ENCODE measurements at places on chromosomes 13 and 19.
A peak's percentile ranks its signal among the peaks of the same experiment; 100 is the strongest.

GRCh38 chr13:50125554-50126262, 110.5 kb downstream of the KCNRG start:
- DNase-seq: peak; percentile 56

DNA sequence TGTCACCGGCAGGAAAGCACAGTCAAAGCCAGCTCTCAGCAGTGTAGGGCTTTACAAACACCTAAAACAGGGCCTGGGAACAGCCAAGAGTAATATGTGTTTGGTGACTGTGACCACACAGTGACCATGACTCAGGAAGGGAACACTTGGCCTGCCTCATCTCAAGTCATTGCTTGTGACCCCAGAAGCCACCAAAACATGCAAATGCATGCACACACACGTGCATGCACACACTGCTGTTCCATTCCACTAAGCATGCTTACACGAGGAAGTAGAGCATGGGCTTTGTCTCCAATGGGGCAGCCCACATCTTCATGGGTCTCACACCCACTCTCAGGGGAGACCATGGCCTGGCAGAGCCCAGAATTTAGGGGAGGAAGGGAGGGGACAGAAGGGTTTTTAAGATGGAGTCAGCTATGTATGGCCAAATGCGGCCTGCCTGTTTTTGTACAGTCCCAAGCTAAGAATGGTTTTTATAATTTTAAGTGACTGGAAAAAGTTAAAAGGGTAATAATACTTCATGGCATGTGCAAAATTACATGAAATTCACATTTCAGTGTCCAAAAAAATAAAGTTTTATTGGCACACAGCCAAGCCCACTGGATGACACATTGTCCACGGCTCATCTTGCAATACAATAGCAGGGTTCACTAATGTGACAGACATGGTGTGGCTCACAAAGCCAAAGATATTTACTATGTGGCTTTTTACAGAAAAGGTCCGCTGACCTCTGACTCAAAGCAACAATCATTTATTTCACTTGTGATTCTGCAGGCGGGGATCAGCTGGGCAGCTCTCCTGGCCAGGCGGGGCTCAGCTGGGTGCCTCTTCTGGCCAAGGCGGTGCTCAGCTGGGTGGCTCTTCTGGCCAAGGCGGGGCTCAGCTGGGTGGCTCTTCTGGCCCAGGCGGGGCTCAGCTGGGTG, 17.3 kb downstream of the ZFR2 start:
- DNase-seq: no peak

DNA sequence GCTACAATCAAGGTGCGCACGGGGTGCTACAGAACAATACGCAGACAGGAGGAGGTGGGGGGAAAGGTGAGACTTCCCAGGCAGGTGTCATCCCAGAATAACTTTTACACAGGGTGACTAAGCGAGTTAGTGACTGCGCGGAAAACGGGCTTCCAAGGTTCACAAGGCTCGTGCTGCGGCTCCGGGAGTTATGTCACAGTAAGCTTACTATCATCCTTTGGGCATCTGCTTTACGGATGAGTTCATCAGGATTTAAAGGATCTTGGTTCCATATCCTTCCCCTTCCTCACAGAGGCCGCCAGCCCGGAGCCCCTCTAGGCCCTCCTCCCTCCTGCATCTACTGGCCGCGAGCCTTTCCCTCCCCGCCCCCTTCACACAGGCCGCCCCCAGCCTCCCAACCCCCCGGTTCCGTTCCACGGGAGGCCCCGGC, 474 bp upstream of the IFT88 start:
- DNase-seq: peak; percentile 2

DNA sequence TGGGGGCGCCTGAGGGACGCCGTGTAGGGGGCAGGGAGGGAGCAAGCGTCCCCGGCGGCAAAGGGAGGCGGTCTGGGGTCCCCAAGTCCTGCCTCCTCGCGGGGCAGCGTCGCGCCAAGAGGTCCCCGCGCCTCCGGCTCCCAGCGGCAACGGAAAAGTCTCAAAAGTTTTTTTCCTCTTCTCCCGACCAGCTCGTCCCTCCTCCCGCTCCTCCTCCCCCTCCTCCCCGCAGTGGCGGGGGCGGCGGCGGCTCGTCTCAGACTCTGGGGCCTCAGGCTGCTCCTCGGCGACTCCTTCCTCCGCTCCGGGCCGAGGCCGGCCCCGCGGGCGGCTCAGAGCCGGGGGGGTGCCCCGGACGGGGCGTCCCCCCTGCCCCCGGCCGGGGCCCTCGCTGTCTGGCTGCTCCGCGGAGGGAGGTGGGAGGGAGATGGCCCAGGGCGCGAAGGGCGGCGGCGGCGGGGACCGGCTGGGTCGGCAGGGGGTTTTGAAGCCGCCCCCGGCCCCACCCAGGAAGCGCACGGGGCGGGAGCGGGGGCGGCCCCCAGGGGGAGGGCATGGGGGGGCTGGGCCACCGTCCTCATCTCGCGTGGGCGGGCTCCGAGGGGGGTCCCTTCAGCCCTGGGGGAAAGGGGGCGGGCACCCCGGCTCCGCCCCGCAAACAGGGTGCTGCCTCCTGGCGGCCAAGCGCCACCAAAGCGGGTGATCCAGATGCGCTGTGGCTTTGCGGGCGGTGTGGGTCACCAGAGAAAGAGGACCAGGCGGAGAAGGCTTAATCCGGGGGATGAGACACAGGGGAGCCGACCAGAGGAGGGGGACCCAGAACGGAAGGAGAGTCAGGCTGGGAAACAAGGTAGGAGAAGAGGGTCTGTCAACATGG, at the start of gene TGFB1:
Gene TGFB1, minus strand, starts transcription at position 457 of the 877 bp plus-strand sequence. CDS start 878 bp downstream, outside the sequence.
- peak; percentile 80 for DNase-seq

- no peak for DNase-seq
Measured at GRCh38 chr13:24882665-24883064, 118.7 kb downstream of the RNF17 start.

DNA sequence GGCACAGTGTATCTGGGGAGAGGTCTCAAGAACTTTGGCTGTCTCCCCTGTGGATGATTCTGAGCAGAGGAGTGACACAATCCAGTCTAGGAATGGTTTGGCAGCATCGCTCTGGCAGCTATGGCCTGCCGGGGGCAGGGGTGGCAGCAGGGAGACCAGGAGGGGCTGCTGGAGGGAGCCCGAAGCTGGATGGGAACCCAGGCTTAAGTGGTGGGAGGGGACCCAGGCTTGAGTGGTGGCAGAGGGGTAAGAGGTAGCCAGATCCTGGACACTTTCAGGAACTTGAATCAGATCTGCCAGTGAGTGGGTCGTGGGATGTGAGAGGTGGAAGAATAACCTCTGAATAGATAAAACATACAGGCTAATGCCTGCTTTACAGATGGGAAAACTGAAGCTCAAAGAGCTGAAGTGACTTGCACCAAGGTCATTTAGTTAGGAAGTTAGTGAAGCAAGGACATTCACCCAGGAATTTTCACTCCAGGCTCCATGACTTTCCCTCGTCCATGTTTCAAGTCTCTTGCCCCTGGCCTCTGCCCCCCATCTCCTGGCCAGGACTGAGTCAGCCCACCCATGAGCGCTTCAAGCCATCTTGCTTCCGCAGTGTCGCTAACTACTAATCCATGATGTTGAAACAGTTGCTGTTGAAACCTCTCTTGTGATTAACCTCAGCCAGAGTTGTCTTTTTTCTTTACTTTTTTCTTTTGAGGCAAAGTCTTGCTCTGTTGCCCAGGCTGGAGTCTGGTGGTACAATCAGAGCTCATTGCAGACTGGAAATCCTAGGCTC, 29.9 kb upstream of the C1QTNF9 start:
- no peak for DNase-seq

DNA sequence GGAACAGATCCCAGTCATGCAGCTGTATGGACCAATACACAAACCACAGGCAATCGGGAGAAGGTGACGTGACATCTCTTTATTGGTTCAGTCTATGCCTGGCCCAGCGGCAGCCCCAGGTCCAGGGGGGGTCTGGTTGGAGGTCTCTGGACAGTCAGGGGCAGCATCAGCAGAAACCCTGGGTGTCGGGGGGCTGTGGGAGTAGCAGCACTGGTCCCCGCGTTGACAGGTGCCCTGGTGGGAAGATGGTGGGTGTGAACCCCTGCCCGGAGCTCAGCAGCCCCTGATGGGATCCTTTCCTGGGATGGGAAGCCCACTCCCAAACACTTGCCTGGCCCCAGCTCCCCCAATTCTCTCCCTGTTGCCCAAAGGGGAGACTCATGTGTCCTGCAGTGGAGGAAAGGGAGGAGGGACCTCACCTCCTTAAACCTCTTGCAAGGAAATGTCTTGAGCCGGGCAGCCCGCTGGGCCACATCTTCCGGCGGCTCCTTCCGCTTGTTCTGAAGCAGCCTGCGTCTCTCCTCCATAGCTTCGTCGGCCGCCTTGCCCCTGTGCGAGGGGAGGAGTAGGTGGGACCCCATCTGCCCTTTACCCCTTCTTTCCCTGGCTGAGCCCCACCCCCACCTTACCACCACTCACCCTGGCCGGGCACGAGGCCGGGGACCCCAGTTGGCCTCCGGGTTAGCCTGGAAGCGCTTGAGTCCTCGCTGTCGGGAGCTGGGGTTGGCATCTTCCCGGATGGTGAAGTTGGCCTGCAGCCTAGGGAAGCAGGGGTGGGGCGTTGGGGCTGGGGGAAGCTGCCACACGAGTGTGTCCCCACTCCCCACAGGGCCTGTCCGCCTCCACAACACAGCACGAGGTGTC, 2.4 kb upstream of the LYL1 start:
- DNase-seq: no peak

GRCh38 chr19:39355253-39355652, 13.0 kb downstream of the SAMD4B start:
- DNase-seq: no peak

GRCh38 chr19:5179256-5179655, 161.4 kb downstream of the PTPRS start:
- DNase-seq: no peak

- no peak for DNase-seq
Measured at GRCh38 chr19:16915734-16916133, 26.9 kb downstream of the F2RL3 start.

DNA sequence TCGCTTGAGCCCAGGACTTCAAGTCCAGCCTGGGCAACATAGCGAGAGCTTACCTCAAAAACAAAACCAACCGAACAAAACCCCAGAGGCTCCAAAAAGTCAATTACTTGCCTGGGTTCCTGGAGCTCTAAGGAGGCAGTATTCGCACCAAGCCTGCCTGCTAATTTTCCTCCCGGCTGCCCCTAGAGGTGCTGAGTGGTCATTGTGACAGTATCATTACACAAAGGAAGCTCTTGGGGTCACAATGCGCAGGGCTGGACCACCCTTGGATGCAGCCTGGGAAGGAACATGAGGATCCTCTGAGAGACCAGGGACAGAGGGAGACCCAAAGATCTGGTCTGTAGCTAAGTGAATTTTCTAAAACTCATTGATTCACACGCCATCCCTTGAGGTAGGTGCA, 8.5 kb upstream of the PEX11G start:
- DNase-seq: no peak

DNA sequence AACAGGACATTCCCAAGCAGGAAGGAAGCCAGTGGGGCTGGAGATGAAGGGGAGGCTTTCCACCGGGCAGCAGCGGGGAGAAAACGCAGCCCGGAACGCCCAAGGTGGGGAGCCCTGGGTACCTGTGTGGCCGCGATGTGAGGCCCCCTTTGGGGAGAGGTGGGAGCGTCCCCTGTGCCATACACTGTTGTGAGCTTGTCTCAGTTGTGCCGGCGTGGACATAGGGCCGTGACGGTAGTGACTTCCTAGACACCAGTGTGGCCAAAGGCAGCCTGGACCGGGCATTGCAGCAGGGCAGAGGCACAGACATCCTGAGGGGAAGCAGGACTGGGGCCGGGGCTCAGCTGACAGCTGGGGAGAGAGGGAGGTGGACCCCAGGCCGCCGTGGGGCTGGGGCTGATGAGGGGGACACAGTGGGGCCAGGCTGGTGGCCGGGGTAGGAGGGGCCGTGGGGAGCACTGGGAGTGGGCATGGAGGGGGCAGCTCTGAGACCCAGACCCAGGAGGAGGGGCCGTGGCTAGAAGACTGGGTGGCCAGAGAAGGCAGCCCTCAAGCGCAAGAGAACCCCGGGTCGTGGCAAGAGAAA, 38.5 kb upstream of the TFDP1 start:
- DNase-seq: no peak

DNA sequence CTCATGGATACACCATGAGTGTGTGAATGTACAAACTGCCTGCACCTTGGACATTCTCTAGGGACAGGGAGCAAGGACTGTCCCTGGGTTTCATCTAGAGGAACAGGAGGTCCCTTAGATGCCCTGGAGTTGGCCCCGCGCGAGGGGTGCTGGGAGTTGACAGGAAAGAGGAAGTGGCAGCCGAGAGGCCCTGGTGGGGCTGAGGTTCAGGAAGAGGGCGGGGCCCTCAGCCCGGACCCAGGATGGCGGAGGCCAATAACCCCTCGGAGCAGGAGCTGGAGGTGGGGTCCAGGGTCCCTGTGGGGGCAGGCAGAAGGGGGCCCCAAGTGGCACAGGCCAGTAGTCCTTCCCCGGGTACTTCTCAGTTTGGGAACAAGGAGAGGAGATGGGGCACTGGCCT, 6.9 kb downstream of the PKN1 start:
- peak; percentile 41 for DNase-seq

Data from activated naive CD4-positive, alpha-beta T cell (primary cell).